Kidney glomerular epithelial cell (primary cell): ENCODE measurements at places on chromosomes 12 and 14.

DNA sequence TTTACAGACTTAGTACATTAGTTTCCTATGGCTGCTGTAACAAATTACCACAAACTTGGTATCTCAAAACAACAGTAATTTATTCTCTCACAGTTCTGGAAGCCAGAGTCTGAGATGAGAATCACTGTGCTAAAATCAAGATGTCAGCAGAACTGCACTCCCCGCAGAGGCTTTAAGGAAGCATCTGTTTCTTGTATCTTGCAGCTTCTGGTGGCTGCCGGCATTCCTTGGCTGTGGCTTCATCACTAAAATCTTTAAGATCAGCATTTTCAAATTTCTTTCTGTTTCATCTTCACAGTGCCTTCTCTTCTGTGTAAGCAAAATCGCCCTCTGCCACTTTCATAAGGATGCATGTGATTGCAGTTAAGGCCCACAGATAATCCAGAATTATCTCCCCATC is 9.4 kb downstream of the STON2 start:
- no peak for DNase-seq

DNA sequence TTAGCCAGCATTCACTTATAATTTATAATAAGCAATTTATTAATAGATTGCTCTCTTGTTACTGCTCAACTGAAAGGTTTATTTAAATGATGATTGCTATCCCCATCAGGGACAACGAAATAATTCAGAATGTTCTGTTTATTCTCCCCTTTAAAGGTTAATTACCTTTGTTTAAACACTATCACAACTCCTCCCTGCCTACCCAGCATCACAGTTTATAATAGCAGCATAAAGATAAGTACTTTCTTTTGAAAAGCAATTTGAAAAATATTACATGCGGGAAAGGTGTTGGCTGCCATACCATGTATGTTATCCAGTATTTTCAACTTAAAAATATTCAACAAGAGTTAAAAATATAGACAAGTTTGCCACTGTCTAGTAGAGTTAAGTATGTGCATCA is 30.6 kb downstream of the SCAF11 start:
- no peak for DNase-seq

DNA sequence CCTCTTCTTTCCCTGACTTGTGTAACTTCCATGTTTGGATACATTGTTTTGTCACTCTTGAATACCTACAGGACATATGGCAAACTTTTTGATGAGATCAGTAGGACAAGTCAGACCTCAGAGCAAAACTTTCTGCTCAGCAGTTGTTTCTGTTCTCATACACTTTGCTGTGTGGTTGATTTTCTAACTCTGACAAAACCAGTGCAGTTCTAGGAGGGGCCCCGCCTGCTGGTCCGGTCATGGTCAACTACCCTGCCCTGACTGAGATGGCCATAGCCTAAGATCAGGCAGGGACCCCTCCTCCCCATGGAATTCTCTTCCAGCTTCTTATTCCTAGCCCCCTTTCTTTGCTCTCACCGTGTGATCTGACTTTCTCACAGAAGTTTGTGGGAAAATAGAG is 92.8 kb downstream of the OTOGL start:
- DNase-seq = no peak

DNA sequence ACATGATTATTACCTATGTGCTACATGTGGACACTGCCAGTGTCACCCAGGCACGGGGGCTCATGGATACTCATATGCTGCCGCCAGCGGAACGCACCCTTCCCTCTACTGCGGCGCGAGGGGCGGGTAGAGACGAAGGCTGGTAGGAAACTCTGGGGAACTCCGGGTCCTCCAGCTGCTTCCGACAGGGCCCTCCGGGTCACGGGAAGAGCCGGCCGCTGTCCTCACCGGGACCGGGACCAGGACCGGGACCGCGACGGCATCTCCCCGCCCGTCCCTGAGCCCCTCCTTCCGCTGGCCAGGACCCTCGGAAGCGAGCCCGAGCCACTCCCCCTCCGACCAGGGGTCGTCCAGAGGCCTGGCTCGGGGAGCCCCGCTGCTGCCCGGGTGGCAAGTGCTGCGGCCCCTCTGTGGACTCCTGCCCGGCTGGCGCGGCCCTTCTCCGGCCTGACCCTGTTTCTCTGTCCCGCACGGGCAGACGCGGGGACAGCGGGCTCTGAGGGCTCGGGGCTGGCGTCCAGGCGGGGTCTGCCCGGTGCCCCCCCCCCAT is 209.6 kb downstream of the ADGRD1 start:
- no peak for DNase-seq

DNA sequence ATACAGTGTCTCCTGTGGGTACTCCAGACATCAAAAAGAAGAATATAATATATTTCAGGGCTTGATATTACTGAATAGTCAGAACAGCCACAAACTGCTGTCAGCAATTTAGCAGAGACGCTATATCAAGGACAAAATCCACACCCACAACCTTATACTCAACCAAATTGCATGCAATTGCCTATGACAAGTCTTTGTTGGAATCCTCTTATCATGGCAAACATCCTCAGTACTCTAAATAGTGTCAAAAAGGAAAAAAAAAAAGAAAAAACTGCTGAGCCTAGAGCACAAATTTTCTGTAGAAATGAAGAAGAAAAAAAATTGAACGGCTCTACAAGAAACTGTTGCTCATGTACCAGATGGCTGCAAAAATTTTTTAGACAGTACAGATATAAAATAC is 485.7 kb downstream of the TMTC2 start:
- no peak for DNase-seq

DNA sequence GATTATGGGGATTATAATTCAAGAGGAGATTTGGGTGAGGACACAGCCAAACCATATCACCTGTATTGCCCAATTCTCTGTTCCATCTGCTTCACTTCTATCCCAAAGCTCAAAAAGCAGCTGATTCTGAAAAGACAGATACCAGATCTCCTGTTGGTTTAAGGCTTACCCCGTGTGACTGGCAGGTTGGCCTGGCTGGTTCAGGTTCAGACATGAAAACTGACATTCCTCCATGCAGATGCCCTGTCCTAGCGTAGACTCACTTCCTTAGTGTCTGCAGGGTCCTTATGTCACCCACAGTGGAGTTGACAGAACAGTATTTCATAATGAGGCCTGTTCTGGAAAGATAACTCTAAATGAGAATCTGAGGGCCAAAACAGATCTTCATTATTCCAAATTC is 61.1 kb upstream of the FLRT2 start:
- no peak for DNase-seq
